ENCODE measurements at places on chromosomes 4 and X.

DNA sequence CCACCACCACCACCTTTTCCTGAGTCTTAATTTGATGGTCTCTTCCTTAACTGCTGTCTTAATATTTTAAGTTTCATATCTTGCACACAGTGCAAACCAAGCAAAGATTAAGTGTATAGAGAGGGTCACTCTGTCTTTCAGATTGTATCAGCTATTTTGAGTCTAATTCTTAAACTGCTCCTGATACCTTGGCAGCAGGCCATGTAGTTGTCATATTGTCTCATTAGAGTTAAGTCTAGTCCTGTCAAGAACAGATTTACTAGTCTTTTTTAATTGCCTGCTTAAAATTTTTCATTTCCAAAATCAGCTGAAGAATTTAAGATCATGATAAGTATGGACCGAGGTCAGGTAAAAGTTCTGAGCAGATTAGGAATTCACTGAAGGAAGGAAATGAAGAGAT, 51.5 kb downstream of the FHIP1A start:
- no peak for DNase-seq

DNA sequence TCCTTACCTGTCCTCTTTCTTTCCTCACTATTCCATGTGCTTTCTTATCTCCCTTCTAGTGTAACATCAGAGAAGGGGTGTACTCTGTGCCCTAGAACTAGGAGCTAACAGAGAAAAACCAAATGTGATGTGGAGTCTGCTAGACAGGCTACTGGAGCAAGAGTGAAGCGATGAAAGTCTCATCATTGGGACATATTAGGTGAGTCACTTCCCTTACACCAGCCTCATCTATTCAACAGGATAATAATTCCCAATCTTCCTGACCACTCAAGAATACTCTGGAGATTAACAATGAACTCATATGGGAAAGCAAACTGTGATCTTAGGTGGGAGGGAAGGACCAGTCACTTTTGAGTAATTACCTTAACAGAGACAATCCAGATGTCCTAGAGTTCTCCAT, 58.1 kb downstream of the RAB40A start:
- DNase-seq = no peak

GRCh38 chrX:2484721-2485648, 15.8 kb downstream of the DHRSX start:
- DNase-seq = peak; percentile 51

DNA sequence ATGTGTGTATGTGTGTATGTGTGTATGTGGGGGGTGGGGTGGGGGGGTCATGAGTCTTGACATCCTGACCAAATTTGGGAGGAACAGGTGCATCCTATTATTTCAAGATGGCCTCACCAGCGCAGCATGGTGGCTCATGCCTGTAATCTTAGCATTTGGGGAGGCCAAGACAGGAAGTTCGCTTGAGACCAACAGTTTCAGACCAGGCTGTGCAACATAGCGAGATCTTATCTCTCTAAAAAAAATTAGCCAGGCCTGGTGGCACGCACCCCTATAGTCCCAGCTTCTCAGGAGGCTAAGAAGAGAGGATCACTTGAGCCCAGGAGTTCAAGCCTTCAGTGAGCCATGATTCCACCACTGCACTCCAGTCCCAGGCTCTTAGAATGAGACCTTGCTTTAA, 47.0 kb upstream of the DHRSX start:
- DNase-seq = no peak

DNA sequence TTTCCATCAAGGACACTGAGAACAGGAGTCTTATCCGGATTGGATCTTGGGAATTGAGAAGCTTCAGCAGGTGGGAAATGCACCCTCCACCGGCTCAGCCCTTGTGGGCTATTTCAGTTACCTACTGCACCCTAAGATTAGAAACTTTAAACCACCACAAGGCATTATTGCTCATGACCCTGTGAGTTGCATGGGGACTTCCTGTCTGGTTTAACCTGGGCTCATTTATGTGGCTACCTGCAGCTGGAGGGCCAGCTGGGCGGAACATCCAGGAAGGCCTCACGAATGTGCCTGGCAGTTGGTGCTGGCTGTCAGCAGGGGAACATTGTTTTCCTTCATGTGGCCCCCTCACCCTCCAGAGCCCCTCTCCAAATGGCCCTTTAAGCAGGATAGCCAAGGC, 164.1 kb downstream of the DEFB131A start:
- DNase-seq = no peak

DNA sequence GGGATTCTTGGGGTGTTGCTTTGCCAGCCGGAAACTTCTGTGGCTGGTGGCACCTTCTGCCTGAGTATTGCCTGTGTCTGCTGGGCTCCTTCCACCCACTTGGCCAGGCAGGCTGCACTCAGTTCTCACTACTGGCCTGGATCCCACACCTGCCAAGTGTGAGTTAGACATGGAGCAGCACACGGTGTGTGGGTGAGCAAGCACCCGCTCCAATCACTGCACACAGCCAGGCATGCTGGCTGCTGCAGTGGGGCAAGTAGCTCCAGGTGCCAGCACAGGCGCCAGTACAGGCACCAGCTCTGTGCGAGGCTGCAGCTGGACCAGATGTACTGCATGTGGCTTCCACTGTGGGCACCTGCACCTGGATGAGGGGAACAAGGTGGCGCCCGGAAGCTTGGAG, 23.9 kb downstream of the DCUN1D4 start:
- no peak for DNase-seq

DNA sequence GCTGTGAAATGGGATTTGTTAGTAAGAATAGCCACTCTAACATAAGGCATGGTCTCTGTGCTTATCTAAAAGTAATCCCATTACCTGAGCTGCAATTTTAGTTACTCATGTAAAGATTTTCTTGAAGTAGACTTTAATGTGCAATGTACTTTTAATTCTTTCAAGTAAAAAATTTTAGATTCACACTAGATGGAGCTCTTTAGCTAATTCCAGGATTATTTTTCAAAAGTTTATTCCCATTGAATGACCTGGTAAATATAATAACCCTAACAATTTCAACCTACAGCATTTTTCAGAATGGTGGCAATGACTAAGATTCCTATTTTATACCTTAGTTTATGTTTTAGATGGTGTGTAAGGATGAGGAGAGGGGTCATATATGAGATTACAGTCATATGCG, 18.1 kb downstream of the USP38 start:
- no peak for DNase-seq

DNA sequence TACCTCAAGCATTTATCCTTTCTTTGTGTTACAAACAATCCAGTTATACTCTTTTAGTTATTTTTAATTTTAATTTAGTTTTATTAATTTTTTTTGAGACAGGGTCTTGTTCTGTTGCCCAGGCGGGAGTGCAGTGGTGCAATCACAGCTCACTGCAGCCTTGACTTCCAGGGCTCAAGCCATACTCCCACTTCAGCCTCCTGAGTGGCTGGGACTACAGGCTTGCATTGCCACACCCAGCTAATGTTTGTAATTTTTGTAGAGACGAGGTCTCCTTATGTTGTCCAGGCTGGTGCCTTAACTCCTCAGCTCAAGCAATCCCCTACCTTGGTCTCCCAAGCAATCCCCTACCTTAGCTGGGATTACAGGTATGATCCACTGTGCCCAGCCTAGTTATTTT, 45.9 kb downstream of the CDKL5 start:
- DNase-seq = no peak

DNA sequence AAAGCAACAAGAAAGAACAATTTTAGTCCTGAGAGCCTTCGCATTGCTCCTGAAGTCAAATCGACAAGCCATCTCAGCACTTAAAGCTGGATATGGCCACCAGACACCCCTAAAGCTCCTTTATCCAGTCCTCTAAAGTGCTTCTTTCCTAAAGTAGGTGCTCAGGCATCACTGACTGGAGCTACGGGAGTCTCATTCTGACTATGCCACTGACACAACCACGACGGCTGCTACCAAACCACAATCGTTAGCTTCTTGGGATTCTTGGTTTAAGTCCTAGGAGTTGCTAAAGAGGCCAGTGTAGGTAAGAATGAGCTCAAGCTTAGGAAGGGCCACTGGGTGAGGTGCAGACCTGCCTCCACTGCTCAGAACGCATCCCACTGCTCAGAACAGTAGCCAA, 1.0 kb downstream of the SLC10A6 start:
- DNase-seq = no peak

GRCh38 chrX:35406386-35406785, 391.8 kb upstream of the MAGEB16 start:
- DNase-seq = no peak

DNA sequence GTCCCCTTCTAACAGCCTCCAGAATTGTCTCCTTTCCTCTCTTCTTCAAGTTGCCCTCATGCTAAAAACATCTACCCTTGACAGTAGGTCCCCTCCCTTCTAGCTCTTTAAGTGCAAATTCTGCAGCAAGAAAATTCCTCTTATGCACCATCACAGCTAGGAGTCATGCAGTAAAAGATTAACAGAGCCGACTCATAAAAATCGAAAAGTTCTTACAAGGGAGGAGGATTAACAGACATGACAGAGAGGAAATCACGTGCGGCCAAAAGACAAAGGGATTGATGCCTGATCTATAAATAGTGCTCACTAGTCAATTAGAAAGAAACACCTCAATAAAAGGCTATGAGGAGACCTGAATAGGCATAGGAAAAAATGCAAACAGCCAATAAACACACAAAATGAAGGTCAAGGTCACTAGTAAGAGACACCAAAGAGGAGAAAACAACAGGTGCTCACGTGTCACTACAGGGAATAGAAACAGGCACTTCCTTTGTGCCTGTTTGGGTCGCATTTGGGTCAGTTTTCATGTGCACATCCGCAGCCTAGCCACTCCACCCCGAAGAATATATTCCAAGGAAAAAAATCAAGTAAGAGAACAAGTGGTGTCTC, 3.4 kb downstream of the RNF212 start:
- no peak for DNase-seq

DNA sequence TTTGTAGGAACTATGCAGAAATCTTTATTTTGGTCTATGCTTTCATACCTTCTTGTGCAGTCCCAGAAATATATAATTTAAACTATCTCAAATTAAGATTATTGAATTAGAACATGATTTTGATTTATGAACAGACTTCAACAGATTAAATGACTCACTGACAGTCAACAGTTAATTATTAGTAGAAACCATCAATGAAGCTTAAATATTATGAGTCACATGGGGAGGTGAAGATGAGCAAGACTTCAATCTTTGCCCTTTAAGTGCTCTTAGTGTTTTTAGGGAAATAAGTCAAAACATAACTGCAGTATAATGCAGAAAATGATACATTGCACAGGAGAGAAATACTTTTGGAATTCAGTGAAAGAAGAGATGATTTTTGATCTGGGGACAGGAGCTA, 81.5 kb upstream of the BMP3 start:
- no peak for DNase-seq

GRCh38 chr4:128525387-128525786, 237.8 kb upstream of the PGRMC2 start:
- DNase-seq = no peak

DNA sequence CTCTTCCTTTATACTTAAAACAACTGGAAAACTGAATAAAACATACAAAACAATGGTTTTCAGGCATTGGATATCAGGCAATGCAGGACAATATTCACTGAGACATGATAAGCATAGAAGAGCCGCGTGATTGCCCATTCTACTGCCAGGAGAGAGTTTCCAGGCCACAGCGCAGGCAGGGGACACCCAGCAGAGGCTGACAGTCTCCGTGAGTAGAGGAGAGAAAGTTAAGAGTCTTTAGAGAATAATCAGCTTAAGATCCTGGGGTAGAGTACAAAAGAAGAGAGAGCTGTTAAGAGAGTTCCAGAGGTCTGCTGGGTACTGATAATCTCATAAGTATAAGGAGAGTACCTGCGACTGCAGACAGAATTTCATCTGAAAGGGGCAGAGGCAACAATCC, 18.4 kb upstream of the FRAS1 start:
- DNase-seq = no peak

- DNase-seq = no peak
These were observed 7.6 kb upstream of the BST1 start for GRCh38 chr4:15695240-15695699.

GRCh38 chr4:163672751-163673150, 178.3 kb downstream of the TMA16 start:
- no peak for DNase-seq

- no peak for DNase-seq
These were observed 10.0 kb downstream of the TXLNG start for GRCh38 chrX:16796298-16796697.

- no peak for DNase-seq
These were observed 3.0 kb downstream of the RASSF6 start for GRCh38 chr4:73617256-73617655.

DNA sequence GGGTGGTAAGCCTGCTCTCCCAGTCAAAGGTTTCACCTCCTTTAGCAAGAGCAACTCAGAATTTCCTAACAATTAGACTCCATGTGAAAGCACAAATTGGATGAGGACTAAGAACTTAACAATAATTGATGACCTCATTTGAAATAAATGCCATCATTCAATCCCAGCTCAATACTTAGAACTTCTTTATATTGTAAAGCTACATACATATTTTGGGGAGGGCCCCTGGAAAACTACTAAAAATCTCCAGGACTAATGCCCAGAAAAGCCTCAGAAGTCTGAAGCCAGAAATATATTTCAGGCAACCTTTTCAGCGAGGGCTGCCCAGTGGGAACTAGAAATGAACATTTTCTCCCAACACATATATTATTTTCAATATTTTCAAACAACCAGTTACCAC, 38.1 kb downstream of the AMOT start:
- DNase-seq = no peak

Measured in globus pallidus (tissue), 1 donor.